NCI-H1436 (cell line): ENCODE measurements at places on chromosomes 6 and 20.

DNA sequence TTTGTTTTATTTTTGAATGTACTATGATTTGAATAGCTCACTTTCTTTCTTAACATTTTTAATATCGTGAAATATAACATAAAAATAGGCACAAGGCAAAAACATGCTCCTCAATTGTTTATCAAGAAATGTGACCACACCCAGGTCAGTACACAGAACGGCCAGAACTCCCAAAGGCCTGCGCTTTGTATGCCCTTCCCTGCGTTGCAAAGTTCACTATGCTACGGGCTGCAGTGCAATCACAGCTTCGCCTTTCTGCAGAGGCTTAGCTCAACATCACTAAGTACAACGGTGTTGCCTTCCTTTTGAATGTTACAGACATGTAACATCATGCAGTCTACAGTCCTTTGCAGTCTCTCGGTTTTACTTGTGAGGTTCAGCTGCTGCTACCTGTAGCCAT, 333.4 kb downstream of the THBS2 start:
- no peak for DNase-seq

- DNase-seq, result peak; percentile 29
These were observed 109.3 kb upstream of the EYA4 start for GRCh38 chr6:133131621-133132465.

- DNase-seq, result no peak
These were observed 421.2 kb upstream of the HTR1E start for GRCh38 chr6:86516087-86516486.

DNA sequence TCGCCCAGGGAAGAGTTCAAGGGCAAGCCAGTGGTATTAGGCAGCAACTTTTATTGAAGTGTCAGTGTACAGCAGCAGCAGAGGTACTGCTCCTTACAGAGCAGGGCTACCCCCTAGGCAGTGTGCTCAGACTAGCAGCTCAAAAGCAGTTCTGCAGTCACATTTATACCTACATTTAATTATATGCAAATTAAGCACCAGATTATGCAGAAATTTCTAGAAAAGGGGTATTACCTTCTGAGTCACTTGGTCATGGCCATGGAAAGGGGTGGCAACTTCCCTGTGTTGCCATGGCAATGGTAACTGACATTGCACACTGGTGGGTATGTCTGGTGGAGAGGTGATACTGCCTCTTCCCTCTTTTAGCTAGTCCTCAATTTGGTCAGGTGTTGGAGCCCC, 2.1 kb upstream of the ZKSCAN4 start:
- no peak for DNase-seq

DNA sequence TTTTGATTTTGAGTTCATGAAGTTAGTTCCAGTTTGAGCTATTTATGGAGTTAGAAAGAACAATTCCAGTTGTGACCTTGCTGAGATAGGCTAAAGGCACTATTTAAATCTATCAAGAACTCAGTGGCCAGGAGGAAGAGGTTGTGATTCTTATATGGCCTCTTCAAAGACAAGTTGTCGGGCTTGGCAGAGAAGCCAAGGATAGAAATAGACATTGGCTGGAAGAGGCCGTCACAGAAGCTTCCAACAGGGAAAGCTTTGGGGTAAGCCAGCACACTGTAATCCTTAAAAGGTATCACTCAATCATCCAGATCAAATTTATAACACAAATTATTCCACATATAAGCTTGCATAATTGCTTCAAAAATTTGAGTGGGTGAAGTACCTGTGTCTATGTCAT, 286.1 kb downstream of the SYNE1 start:
- DNase-seq, result no peak

GRCh38 chr6:8064638-8065518, 689 bp upstream of the BLOC1S5 start:
- no peak for DNase-seq

- DNase-seq, result no peak
These were observed 21.1 kb upstream of the SNX14 start for GRCh38 chr6:85614780-85615179.

DNA sequence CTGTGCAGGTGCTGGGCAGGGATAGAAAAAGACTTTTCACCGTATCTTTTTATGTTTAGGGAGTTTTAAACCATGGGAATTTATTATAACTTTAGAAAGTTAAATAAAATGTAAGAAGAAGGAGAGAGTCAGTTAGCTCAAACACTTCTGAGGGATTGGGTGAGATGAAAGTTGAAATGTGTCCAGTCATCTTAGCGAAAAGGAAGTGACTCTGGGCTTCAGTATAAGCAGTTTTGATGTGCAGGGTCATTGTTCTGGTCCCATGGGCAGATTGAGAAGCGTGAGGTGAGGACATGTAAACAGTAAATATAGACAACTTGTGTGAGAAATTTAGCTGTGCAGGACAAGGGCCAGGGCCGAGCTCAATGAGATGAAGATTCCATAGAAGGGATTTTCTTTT, 66.9 kb downstream of the TOX2 start:
- DNase-seq, result no peak

GRCh38 chr20:48197066-48197465, 411.8 kb upstream of the SULF2 start:
- DNase-seq, result no peak

DNA sequence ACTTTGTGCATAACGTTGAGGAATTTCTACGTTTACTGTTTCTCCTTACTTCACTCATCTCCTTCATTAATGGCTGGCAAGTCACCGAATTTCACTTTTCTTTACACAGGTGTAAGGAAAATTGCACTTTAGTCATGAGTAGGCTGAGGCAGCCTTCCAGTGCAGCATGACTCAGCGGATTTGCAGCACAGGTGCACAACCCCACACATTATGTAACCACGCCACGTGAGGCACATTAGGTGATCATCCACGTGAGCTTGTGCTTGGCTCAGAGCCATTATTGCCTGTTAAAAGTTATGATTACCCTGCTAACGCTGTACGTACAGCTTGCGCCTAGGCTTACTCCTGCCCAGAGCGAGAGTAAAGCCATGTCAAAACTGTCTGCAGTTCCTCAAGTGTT, 158.8 kb downstream of the NKAIN2 start:
- DNase-seq, result peak; percentile 98

DNA sequence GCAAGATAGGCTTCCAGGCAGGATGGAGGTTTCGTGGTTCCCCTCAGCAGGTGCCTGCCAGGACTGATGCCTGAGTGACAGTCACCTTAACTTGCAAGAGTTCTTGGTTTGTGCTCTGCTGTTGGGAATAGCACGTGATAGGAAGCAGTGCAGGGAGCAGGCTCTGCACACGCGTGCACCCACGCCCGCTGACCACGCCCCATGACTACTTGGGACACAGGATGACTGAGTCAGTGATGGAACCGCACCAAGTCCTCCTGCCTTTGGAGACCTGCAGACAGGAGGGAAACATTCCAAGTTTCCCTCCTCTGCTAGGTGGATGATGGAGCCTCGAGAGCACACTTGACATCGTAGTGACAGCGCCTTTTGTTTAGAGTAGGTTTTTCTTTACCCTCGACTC, 164.2 kb downstream of the DTNBP1 start:
- no peak for DNase-seq

GRCh38 chr6:77462359-77463307, 658 bp downstream of the HTR1B start:
- DNase-seq, result no peak

GRCh38 chr20:57747861-57748481, 38.2 kb upstream of the PMEPA1 start:
- DNase-seq, result no peak

GRCh38 chr6:43944908-43945767, 175.1 kb downstream of the VEGFA start:
- DNase-seq, result no peak

DNA sequence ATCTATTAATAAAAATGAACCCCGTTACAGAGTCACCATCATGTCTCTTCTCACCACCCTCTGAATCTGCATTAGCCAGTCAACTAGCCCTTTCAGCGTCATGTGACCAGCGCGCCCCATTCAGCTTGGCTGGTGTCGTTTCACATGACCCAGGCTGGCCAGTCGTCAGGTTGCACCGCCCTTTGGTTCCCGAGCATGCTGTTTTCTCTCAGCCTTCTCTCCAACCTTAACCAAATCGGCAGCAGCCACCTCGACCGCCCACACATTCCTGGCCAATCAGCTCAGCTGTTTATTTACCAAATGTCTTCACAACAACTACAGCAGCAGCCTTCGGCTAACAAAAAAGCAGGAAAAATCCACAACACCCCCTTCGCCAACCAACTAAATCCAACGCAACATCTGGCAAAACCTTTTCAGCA, 5.6 kb downstream of the SRSF3 start:
- DNase-seq, result no peak
